ENCODE measurements at places on chromosomes 6 and 20. TPM values are rescaled to one million over a fixed set of nuclear protein-coding genes. Genes with fewer than 3 reads are reported as not detected.

Gene ADGRF1
- total RNA-seq, result not detected

Gene PNPLA1
- total RNA-seq, result not detected

Gene FERMT1
- 0.44 TPM for total RNA-seq

Gene TSPO2
- not detected for total RNA-seq

Gene TMEM151B
- total RNA-seq, result not detected

Gene TRIM40
- not detected for total RNA-seq

Gene AK9
- 3.7 TPM for total RNA-seq

Gene TGM3
- total RNA-seq, result not detected

Gene STX11
- 24.7 TPM for total RNA-seq

Gene SPDEF
- total RNA-seq, result not detected

Gene NRSN1
- total RNA-seq, result not detected

Gene ECT2L
- not detected for total RNA-seq

Gene HLA-DPA1
- 43.5 TPM for total RNA-seq

Gene SRMS
- not detected for total RNA-seq

Gene GNAS-AS1
- 1.3 TPM for total RNA-seq

Gene TAGAP
- total RNA-seq, result 121 TPM

Gene CEP162
- 5.4 TPM for total RNA-seq

Gene NKX2-2
- total RNA-seq, result not detected

Gene PSMB8
- total RNA-seq, result 295 TPM

Gene JAG1
- total RNA-seq, result 0.15 TPM

Gene PROKR2
- 0.15 TPM for total RNA-seq

Gene TINAG
- not detected for total RNA-seq

Gene SSTR4
- total RNA-seq, result not detected

Gene FLRT3
- not detected for total RNA-seq

Gene MTFR2
- 24.3 TPM for total RNA-seq

Gene GSTA1
- not detected for total RNA-seq

Gene VEGFA
- 47.2 TPM for total RNA-seq

Gene ERMARD
- total RNA-seq, result 24.0 TPM

Gene SLC35F1
- total RNA-seq, result not detected
